Activated naive CD4-positive, alpha-beta T cell (primary cell): ENCODE measurements at places on chromosomes 1 and 21.

GRCh38 chr1:182643699-182644098, 39.5 kb upstream of the RGS16 start:
- no peak for DNase-seq

- no peak for DNase-seq
Observed at GRCh38 chr1:35656863-35657232, 15.5 kb upstream of the PSMB2 start.

GRCh38 chr1:22862752-22863151, 109.9 kb downstream of the LACTBL1 start:
- DNase-seq: no peak

DNA sequence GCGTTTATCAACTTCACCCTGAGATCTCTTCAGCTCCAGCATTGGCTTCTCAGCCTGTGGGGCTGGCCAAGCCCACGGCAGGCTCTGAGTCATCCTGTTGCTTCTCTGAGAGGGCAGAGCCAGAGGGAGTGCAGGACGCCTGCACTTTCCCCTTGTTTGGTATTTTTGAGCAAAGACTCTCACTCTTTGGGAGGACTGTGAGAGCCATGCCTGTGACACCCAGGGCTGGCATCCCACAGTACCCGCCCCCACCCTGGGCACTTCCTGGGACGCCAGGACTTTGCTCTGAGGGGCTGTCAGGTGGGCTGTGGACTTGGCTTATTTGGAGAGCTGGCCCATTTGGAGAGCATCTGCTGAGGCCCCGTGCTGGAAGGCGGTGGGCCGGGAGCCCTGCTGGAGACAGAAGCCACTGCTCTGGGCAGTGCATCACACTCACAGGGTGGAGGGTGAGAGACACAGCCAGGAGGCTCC, 37.4 kb downstream of the VANGL1 start:
- DNase-seq: no peak

DNA sequence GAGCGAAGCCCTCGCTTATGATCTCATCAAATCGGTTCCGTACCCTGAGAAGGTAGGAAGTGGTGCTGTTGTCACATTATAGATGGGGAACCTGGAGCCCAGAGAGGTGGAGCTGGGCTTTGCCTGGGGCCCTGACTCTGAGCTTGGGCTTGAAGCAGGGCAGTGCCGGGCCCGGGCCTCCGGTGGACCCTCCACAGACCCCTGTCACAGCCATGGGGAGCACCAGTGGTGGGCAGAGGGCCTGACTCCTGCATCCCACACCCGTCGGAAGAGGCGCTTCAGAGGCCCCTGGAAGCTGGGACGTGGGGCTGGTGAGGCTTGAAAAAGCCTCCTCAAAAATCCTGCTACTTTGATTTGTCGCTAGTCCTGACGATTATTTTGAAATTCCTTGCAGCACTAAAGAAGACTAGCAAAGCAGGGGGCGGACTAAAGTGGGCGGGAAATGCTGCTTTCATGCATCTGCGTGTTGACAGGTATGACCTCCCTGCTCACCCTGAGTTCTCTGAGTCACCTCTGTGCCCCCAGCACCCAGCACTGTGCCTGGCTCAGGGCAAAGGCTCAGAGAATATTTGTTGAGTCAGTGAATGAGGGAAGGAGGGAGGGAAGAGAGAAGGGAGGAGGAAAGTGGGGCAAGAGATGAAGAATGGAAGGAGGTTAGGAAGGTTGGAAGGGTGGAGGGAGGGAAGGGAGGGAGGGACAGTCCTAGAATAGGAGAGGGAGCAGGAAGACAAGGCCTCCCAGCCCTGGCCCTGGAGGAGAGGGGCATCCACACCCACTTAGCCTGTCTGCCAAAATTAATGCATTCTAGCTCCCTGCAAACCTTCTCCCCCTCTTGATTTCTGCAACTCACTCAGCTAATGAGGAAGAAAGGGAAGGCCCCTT, 262.8 kb upstream of the VAMP3 start:
- no peak for DNase-seq

DNA sequence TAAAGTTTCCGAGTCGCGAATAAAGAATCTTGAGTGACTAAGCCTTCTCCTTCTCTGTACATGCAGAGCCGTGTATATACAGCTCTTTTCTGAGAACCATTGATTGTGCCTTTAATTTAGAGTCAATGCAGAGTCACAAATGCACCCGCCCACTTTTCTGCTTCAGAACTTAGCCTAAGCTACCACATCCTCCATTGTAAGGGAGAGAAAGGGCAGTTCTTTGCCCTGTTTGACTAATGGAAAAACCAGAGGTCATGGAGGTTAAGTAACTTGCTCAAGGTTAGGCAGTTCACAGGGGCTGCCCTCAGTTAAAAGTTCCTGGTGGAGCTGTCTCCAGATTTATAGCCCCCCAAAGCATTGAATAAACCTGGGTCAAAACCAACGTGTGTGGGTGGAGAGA, 139.6 kb downstream of the TOMM20 start:
- DNase-seq: no peak

GRCh38 chr1:220876511-220877376, 2.5 kb upstream of the HLX start:
- DNase-seq: no peak

- DNase-seq: no peak
Observed at GRCh38 chr1:41381692-41382479, 20.7 kb downstream of the FOXO6 start.

DNA sequence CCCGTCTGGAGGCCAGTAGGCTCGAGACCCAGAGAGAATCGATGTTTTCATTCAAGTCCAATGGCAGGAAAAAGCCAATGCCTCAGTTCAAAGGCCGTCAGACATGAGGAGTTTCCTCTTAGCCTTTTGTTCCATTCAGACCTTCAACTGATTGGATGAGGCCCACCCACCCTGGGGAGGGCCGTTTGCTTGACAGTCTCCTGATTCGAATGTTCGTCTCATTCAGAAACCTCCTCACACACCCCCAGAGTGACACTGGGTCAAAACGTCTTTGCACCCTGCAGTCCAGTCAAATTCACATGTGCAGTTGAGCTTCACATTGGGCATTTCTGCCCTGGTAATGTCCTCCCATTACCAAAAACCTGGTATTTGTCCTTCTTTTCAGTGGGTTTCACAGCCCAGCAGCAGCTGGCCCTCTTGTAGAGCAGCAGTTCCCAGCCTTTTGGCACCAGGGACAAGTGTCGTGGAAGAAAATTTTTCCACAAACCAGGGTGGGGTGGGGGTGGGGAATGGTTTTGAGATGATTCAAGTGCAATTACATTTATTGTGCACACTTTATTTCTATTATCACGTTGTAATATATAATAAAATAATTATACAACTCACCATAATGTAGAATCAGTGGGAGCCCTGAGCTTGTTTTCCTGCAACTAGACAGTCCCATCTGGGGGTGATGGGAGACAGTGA, 40.1 kb downstream of the RSPH1 start:
- DNase-seq: no peak

GRCh38 chr1:208126108-208126507, 118.1 kb downstream of the PLXNA2 start:
- DNase-seq: no peak

DNA sequence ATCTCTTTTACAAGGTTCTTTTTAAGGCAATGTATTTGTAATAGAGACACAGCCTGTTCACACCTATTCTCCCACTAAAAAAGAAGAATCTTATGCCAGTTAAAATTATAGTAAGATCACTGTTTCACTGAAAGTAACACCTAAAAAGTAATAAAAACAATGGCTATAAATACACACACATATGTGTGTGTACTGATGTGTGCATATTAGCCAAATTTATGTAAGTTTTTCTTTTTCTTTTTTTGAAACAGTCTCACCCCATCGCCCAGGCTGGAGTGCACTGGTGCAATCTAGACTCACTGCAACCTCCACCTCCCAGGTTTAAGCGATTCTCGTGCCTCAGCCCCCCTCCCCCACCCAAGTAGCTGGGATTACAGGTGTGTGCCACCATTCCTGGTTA, 56.8 kb upstream of the SLC30A10 start:
- DNase-seq: no peak

- DNase-seq: no peak
Observed at GRCh38 chr1:15883326-15883725, 35.8 kb downstream of the SPEN start.

DNA sequence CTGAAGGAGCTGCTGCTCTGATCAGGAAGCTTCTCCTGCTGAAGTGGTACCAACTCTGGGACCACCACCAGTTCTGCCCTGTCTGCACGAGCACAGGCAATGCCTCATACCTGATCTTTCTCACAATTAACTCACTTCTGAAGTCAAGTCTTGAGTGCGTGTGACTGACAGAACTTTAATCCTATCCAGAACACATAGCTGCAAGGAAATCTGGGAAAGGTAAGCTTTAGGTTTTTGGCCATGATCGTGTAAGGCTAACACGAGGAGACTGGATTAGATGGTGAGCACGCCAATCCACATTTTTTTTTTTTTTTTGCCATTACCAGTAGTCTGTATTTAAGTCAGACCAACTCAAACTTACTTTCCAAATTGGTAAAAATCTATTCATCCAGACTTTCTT, 101.3 kb downstream of the GIPC2 start:
- no peak for DNase-seq

DNA sequence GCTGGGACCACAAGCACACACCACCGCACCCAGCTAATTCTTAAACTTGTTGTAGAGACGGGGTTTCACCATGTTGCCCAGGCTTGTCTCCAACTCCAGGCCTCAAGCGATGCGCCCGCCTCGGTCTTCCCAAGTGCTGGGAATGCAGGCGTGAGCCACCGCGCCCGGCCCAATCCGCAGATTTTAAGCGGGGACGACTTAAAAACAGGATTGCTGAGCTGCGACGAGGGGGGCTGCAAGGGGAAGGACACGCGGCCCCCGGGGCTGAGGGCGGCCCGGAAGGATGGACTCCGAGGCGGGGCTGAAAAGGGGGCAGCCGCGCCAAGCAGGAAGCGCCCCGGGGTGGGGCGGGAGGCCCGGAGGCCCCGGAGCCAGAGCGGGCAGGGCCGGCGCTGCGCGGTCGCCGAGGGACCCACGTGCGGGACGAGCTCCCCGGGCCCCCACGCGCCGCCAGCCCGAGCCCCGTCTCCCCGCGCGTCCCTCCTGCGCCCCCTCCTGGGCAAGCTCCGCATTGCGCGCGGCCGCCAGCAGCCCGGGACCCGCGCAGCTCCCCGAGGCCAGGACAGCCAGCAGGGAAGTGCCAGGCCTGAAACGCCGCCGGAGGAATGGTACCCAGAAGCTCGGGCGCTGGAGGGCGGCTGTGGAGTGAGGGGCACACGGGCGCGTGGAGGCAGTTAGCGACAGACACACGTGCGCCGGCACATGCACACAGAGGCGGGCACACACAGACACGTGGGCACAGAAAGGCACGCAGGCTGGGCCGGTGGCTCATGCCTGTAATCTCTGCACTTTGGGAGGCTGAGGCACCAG, 5.5 kb upstream of the PRKCZ start:
- DNase-seq: peak; percentile 69

DNA sequence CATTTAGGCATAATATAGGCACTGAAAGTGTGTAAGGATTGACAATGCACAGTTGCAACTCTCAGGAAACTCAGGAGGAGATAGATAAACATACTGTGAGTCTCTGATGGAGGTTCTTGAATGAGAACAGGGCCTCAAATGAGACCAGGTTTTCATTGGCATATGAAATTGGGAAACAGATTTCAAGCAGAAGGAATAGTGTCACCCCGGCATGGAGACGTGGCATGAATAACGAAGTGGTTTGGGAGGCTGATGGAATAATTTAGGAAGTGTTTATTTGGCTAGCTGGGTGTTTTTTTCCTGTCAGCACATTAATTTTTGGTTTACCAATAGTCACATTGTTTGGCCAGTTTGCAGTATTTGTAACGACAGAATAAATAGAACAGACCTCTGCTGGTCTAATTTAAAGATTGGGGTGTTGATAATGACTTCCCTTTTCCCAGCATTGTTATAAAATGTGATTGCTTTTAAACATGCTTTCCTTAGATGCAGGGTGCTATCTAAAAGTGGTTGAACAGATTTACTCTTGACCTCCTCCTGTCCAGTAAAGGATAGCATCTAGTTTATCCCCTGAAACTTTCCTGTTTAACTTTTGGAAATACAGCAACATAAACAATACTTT, 132.0 kb downstream of the C1orf21 start:
- no peak for DNase-seq

GRCh38 chr1:31387612-31388011, 14.7 kb upstream of the FABP3 start:
- DNase-seq: no peak

DNA sequence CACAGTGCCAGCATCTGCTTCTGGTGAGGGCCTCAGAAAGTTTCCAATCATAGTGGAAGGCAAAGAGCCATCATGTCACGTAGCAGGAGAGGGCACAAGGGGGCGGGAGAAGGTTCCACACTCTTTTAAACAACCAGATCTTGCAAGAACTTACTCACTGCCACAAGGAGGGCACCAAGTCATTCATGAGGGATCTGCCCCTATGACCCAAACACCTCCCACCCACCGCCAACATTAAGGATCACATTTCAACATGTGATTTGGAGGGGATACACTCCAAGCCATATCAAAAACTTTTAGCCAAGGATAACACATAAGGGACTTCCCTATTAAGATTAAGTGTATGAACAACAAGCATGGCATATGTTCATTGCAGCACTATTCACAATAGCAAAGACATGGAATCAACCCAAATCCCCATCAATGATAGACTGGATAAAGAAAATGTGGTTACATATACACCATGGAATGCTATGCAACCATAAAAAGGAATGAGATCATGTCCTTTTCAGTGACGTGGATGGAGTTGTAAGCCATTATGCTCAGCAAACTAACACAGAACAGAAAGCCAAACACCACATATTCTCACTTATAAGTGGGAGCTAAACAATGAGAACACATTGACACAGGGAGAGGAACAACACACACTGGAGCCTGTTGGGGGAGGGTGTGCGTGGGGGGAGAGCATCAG, 19.9 kb upstream of the SLC35F3 start:
- no peak for DNase-seq

- DNase-seq: no peak
Observed at GRCh38 chr1:81525085-81525484, 275.6 kb upstream of the ADGRL2 start.

DNA sequence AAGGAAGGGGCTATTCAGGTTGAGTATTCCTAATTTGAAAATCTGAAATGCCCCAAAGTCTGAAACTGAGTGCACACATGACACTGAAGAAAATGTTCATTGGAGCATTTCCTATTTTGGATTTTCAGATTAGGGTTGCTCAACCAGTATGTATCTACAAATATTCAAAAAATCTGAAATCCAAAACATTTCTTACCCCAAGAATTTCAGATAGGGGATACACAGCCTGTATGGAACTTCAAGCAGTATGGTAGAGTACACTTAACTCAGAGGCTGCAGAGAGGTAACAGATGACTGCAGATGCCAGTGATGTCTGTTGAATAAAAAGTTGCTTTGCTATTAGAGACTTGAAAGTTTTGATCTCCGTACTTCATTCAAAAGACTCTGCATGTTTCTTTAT, 19.0 kb downstream of the YTHDF2 start:
- no peak for DNase-seq

- no peak for DNase-seq
Observed at GRCh38 chr1:168218658-168219057, 7.1 kb upstream of the SFT2D2 start.
